Cortex of kidney (tissue), 1 donor: ENCODE measurements at places on chromosomes 12 and 14.

DNA sequence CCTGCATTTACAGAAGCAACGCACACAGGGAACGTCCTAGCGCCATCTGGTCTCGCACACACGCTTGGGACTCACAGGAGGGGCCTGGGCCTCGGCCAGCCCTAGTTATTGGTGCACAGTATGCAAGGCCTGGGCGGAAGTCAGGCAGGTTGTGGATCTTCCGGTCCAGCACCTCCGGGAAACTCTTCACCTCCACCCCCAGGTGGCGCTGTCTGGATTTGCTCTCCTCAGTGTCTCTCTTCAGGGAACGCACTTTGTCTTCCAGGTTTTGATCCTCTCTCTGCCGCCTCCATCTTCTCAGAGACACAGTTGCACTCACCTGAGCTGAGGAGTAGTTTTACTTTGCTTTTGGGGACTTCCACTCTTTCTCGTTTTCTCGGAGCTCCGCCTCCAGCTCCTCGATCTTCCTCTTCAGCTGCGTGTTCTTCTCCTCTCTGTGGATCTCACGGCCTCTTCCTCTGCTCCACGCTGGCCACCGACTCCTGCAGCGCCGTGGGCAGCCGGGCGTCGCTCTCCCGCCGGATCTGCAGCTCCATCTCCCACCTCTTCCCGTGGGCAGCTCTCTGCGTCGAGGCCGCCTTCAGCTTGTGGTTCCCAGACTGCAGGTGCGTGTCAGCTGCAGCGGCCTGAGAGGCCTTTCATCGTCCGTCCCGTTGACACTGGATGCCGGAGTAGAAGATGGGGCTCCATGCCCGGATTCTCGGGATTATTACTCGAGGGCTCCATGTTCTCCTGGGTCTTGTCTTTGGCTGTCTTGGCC, 933.8 kb downstream of the TMEM121 start:
- no peak for DNase-seq

DNA sequence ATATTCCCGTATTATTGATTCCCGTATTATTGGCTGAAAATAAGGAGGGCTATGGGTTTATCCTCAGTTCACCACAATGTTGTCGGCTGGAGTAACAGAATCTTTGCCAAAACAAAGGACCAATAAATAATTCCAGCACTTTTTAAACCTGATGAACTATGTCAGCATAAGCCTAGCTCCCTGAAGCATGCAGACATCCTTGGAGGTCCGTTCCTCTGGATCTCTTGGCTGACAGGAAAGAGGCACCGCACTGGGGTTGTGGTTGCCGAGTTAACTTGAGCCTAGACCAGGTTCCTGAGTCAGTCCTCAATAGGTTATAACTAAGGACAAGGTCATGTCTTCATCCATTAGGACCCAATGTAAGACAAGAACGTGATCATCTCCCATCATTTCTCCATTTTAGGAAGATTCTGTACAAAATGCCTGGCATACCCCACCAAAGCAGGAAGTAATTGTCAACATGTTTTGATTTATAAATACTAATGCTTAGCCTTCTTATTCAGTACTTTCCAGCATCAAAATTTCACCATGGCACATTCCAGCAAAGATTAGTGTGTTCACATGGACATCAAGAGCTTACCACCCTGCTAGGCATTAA, 36.6 kb downstream of the NID2 start:
- no peak for DNase-seq

DNA sequence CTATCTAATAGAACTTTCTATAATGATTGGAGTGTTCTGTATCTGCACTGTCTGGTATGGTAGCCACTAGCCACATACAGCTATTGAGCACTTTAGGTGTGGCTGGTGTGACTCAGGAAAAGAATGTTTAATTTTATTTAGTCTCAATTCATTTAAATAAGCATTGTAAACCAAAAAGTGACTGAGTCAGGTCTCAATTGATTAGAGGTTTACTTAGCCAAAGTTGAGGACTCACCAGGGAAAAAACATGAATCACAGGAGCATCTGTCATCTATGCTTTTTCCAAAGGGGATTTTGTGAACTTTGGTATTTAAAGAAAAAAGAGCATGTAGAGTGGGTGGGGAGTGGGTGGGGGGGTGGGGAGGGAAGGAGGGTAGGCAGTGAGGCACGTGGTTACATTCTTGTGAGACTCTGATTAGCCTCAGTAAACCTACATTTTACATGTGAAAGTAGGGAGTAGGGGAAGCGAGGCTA, 473.1 kb downstream of the ATP23 start:
- DNase-seq: no peak

GRCh38 chr14:88079624-88080023, 74.7 kb downstream of the GPR65 start:
- no peak for DNase-seq

DNA sequence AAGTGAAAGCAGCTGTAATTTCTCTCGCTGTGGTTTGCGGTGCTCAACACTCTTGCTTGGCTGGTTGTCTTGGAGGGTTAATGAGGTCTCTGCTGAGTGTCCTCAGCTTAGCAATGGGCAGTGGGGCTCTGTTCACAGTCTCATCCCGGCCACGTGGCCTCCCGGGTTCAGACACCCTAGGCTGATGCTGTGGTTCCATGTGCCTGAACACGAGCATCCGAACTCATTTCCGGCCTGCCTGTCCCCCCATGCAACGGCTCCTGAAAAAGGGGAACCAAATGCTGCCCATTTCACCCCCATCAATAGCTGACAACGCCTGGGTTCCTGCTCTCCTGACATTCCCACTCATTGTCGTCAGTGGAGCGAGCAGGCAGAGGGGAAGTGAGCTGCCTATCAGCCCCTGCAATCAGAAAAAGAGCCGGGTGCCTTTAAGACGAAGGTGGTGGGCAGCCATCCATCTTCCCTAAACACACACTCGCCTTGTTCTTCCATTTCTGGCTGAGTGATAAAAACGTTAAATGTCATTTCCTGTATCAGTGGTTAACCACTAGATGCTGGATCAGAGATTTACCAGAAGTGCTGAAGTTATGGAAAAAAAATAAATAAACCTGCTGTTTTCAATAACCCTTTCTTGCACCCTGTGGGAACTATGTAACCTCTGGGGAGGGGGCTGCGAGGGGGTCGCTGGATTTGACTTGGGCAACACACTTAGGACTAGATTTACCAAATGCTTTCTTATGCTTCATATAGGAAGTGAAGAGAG, 60.3 kb upstream of the BCL2L14 start:
- DNase-seq: no peak

DNA sequence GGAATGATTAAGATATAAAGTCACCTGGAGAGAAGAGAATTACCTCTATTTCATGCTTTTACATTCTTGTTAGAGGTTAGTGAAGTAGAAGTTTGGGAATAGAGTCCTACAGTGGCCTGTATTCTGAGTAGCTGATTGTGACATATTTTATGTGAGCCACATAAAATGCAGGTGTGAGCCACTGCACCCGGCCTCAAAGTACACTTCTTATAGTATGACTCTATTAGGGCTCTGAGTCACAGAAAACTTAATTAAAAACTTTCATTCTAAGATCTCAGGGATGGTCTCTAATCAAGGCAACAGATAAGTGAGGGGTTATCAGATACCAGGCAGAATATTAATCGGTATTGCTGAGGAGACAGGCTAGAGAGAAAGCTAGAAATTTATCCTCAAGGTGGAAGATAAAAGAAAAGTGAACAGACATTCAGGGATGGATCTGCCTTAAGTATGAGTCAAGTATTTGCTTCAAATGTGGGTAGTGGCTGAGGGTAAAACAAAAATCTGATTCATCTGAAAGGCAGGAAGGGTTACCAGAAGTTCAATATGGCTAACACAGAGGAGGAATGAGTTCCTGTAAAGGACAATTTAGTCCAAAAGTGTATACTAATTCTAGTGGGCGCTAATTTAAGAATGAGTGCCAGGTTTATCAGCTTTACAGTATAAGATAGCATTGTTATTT, 5.5 kb upstream of the G2E3 start:
- DNase-seq: no peak

GRCh38 chr12:13162904-13163303, 33.6 kb upstream of the EMP1 start:
- no peak for DNase-seq

- DNase-seq: no peak
Measured at GRCh38 chr14:72463291-72463866, 430.5 kb downstream of the DPF3 start.

DNA sequence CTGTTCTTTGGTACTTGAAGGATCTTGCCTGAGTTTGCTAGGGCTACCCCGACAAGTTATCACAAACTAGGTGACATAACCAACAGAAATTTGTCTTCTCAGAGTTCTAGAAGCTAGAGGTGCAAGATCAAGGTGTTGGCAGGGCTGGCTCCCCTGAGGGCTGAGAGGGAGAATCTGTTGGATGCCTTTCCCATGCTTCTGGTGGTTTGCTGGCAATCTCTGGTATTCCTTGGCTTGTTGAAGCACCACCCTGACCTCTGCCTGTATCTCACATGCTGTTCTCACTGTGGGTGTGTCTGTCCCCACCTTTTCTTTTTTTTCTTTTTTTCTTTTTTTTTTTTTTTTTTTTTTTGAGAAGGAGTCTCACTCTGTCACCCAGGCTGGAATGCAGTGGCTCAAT, 81.2 kb downstream of the VCPKMT start:
- no peak for DNase-seq

GRCh38 chr12:644303-644639, 19.0 kb downstream of the NINJ2 start:
- DNase-seq: no peak

DNA sequence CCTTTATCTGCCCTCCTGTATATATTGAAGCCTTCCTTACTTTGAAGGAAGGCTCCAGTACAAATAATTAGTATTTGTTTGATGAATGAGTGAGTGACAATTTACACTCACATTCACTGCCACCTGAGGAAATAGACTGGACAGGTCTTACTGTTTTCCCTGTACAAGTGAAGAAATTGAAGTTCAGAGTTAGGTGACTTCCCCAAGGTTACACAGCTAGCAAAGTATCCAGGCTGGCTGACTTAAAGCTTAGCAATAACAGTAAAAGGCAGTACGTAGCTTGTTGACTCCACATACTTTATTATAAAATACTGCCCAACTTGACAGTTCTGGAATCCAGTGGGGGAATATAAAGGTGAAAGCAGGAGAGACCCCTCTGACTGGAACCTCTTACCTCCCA, 2.6 kb upstream of the KRT18 start:
- no peak for DNase-seq
